ENCODE measurements at places on chromosomes 7 and 10. TPM values are rescaled to one million over a fixed set of nuclear protein-coding genes. Genes with fewer than 3 reads are reported as not detected.

DNA sequence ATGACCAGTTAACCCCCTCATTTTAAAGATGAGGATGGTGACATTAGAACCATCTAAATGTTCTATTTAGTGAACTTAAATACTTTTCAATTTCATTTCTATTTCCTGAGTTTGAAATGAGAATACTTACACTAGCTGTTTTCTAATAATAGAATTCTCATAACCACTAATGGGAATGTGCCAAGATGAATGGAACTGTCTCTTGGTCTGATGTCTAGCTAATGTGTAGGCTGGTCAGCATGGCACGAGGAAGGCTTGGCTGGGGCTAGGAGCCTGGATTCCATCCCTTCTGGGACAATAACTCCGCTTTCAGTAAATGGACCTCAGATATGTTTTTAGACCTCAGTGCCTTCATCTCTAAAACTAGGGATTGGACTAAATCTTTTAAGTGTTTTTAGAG is 185.8 kb upstream of the NRP1 start:
- DNase-seq, result no peak
- H3K4me1 ChIP-seq, result no peaks in the 10 kb centered on the region
- no peaks in the 10 kb centered on the region for H3K27me3 ChIP-seq
- no peaks in the 10 kb centered on the region for H3K36me3 ChIP-seq
- H3K4me3 ChIP-seq, result no peak overlapping the region

ABCB1 gene
- 2.9 TPM for total RNA-seq

GRCh38 chr10:19913987-19914386 is 97.8 kb downstream of the PLXDC2 start:
- H3K4me1 ChIP-seq, result peaks cover 14% of the 10 kb centered on the region
- no peak overlapping the region for H3K27ac ChIP-seq
- H3K36me3 ChIP-seq, result no peaks in the 10 kb centered on the region
- no peak for DNase-seq
- no peaks in the 10 kb centered on the region for H3K27me3 ChIP-seq

DNA sequence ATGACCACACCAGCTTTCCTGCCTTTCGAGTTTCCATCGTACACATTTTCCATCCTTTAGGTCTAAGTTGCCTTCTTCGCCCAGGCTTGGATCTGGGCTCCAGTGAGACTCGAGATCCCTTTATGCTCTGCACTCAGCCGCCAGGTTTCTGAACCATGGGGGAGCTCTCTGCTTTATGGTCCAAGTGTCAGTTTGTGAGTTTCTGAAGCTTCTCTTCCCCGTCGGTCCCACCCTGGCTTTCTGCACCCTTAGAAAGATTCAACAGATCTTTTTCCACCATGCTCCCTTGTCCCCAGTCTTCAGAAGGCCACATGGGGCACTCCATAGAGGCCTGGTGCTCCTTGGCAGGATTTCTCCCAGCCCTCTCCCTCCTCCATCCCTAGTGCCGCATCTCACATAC is 402.0 kb downstream of the PTPRN2 start:
- H3K36me3 ChIP-seq, result no peaks in the 10 kb centered on the region
- no peaks in the 10 kb centered on the region for H3K27me3 ChIP-seq
- H3K4me3 ChIP-seq, result no peak overlapping the region
- no peaks in the 10 kb centered on the region for H3K4me1 ChIP-seq
- no peak overlapping the region for H3K27ac ChIP-seq

GLI3 gene
- 24.6 TPM for total RNA-seq

OR2A1 gene
- 0.25 TPM for total RNA-seq

- no peak for DNase-seq
- no peak overlapping the region for H3K27ac ChIP-seq
- no peaks in the 10 kb centered on the region for H3K36me3 ChIP-seq
- H3K4me1 ChIP-seq, result peaks cover 5% of the 10 kb centered on the region
These were observed 192.0 kb downstream of the BICC1 start for GRCh38 chr10:58704671-58705141.

- no peaks in the 10 kb centered on the region for H3K36me3 ChIP-seq
- H3K4me3 ChIP-seq, result no peak overlapping the region
- H3K27ac ChIP-seq, result no peak overlapping the region
- no peaks in the 10 kb centered on the region for H3K4me1 ChIP-seq
- H3K27me3 ChIP-seq, result no peaks in the 10 kb centered on the region
These were observed 866.9 kb downstream of the LRMDA start for GRCh38 chr10:76298329-76298728.

- DNase-seq, result no peak
- H3K27ac ChIP-seq, result no peak overlapping the region
- no peak overlapping the region for H3K4me3 ChIP-seq
- no peaks in the 10 kb centered on the region for H3K4me1 ChIP-seq
- H3K27me3 ChIP-seq, result no peaks in the 10 kb centered on the region
These were observed 56.2 kb downstream of the MRC1 start for GRCh38 chr10:17865351-17865750.

DNA sequence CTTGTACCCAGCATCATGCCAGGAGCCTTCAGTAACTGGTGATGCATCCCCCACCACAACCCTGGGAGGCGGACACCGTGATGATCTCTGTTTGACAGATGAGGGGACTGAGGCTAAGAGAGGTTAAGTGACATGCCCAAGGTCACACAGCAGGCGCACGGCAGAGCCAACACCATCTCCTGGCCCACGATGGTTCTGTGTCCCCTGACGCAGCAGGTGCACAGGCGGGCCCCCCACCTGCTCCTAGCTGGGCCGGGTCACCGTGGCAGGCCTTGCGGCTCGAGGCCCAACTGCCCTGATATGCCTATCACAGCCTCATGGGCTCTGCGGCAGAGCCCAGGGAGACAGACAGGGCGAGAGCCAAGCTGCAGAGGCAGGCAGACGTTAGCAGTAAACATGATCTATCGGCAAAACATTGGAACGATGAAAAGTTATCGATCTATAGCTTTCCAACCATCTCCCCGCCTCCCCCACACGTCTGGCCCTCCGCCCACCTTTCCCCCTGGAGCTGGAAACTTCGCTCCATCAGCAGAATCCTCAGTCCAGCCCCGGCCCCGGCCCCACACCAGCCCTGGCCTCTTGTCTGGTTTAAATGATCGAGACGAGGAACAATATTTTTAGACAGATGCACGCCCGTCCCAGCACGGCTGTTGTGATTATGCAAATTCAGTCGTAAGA is 65.9 kb downstream of the ELFN1 start:
- H3K4me3 ChIP-seq, result no peak overlapping the region
- H3K36me3 ChIP-seq, result no peaks in the 10 kb centered on the region
- DNase-seq, result no peak
- H3K4me1 ChIP-seq, result no peaks in the 10 kb centered on the region
- H3K27me3 ChIP-seq, result no peaks in the 10 kb centered on the region
- H3K27ac ChIP-seq, result no peak overlapping the region

GRID1 gene
- total RNA-seq, result 7.1 TPM

CCT6A gene
- total RNA-seq, result 82.0 TPM

DNA sequence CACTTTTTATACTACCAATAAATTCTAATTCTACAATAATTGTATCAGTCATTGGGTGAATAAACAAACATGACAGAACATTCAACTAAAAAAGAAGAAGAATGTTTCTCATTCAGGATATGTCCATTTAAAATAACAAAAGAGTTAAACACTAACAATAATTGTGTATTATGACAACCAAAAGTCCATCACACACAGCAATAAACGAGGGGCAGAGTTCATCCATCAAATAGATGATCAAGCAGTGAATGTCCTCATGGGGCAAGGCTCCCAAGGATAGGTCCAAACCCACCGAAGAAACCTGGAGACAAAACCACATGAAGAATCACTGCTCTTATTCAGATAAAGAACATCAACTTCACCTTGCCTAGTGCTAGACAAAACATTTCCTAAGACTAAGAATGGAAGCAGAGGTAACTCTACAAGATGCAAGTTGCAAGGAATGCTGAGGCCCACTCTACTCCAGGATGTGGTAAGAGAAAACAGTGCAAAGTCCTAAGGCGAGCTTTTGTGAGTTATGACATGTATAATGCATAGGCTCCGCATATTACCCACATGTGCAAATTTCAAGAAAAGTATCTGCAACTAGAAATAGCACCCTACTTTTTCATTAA is 115.1 kb downstream of the PARD3 start:
- H3K27me3 ChIP-seq, result no peaks in the 10 kb centered on the region
- no peak overlapping the region for H3K4me3 ChIP-seq
- peaks cover 76% of the 10 kb centered on the region for H3K4me1 ChIP-seq

DNA sequence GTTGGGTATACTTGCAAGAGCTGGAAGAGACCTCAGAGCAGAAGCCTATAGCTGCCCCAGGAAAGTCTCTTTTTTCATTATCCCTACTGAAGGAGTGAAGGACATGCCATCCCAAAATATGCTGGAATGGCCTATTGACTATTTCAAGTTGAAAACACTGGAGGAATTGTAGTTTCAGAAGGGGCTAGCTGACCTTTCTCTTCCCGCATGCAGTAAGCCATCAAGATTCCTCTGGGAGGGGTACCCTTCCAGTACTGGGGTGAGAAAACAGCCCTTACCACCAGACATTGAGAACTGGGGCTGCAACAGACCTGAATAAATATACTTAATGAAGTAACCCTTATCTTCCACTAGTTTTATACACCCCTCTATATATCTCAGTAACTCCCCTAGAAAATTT is 41.7 kb downstream of the CHCHD3 start:
- H3K36me3 ChIP-seq, result no peaks in the 10 kb centered on the region
- H3K4me3 ChIP-seq, result no peak overlapping the region
- DNase-seq, result no peak
- no peaks in the 10 kb centered on the region for H3K27me3 ChIP-seq
- no peaks in the 10 kb centered on the region for H3K4me1 ChIP-seq
- no peak overlapping the region for H3K27ac ChIP-seq

DNA sequence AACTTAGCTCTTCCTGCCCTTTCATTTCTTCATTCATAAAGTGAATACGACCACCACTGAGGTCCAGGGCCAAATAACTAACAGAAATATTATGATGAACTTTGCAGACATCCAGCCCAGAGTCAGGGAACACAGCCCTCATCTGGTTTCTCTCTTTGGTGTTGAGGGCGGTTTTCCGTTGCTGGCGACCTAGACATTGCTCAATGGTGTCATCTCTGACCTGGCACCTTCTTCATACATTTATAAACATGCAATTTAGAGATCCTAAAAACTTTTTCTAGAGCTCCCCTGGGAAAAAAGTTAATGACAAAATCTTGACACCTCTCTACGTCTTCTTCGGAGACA is 324 bp upstream of the TET1 start:
- no peaks in the 10 kb centered on the region for H3K36me3 ChIP-seq
- H3K4me3 ChIP-seq, result peak overlapping the region; percentile 73
- H3K27me3 ChIP-seq, result no peaks in the 10 kb centered on the region
- H3K27ac ChIP-seq, result no peak overlapping the region
- no peak for DNase-seq

ASB10 gene
- not detected for total RNA-seq

- H3K27ac ChIP-seq, result no peak overlapping the region
- H3K4me1 ChIP-seq, result no peaks in the 10 kb centered on the region
- no peaks in the 10 kb centered on the region for H3K27me3 ChIP-seq
- no peak for DNase-seq
These were observed 77.4 kb downstream of the RNLS start for GRCh38 chr10:88505680-88506215.
